ENCODE measurements at places on chromosomes 16 and 17. TPM values are rescaled to one million over a fixed set of nuclear protein-coding genes. Genes with fewer than 3 reads are reported as not detected.

Gene CCL4
- not detected for total RNA-seq

Gene PAQR4
- total RNA-seq, result 2.2 TPM

Gene GNAO1
- total RNA-seq, result 6.8 TPM

Gene ALOXE3
- not detected for total RNA-seq

Gene CHD9NB
- 1.2 TPM for total RNA-seq

- no peak for DNase-seq
These were observed 23.8 kb downstream of the HAPSTR1 start for GRCh38 chr16:9115277-9115676.

DNA sequence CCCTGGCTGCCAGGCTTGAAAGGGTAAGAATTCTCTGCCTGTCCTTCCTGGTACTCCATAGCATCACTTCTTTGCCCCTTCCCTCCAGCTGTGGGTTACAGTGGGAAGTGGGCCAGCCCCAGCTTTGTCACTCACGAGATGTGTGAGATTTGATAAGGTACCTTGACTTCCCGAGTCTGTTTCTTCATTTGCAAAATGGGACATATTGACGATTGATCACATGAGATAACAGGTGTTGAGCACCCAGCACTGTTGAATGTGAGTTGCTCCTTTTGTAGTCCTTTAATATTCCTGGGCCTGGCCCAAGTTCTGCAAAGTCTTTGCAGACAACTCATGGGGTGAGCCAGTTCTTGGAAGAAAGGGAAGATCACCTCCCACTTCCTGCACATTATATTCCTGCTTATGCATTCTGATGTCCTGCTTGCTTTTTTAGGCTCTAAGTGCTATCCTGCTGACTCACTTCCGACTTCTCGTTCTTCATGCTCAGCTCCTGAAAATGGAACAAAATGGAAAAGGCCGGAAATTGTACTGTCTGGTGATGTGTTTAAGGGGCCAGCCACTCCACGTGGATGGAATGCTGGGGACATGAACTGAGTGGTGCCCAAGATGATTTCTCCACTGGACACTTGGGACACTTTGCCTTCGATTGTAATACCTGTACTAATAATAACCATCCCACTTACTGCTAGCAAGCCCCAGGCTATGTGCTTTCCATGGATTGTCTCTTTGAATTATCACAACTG lies 8.3 kb upstream of the NLK start:
- no peak for DNase-seq

- DNase-seq, result no peak
These were observed 197.2 kb downstream of the CHD9NB start for GRCh38 chr16:52855463-52855862.

- DNase-seq, result no peak
These were observed 9.7 kb downstream of the RHBDL3 start for GRCh38 chr17:32275060-32276042.

DNA sequence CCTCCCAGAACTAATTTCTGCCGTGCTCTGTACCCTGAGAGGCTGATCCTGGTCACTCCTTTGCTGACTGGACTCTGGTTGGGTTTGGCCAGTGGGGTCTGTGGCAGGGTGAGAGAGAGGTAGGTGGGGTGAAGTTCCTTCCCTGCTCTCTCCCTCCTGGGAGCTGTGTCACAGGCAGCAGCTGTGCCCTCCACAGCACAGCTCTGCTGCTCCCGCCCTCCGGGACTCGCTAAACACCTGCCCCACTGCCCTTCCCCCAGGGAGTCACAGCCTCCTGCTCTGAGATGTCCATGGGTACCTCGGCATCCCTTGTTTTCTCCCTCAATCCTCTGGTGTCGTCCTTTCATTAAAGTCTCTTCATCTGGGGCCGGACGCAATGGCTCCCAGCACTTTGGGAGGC lies 66.4 kb downstream of the SRCIN1 start:
- DNase-seq, result no peak

DNA sequence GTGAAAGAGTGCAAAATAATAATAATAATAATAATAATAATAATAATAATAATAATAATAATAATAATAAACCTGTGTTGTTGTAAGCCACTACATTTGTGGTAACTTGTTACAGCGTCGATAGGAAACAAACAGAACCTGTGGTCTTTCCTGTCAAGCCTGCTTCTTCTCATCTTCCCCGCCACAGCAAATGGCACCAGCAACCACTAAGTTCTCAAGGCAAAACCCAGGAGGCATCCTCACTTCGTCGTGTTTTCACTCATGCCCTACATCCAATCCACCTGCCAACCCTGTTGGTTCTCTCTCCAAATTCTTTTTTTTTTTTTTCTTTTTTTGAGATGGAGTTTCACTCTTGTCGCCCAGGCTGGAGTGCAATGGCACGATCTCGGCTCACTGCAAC lies 34.2 kb downstream of the ITGAE start:
- DNase-seq, result no peak

DNA sequence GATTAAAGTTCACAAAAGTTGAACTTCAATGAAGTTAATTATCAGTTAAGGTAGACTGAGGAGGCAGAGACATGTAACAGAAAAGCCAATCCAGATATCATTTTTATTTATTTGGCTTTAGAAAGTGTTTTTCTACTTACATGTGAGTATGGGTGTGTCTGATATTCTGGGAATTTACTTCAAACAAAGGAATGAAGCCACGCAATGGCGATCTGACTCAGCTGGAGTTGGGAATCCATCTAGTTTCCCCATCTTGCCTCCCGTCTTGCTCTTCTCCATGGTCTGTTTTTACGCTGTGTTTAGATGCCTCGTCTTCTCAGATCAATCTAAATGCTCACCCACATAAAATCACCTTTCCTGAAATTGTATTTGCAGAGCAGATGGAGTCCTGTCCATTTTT lies 1.7 kb upstream of the KCNJ16 start:
- no peak for DNase-seq

DNA sequence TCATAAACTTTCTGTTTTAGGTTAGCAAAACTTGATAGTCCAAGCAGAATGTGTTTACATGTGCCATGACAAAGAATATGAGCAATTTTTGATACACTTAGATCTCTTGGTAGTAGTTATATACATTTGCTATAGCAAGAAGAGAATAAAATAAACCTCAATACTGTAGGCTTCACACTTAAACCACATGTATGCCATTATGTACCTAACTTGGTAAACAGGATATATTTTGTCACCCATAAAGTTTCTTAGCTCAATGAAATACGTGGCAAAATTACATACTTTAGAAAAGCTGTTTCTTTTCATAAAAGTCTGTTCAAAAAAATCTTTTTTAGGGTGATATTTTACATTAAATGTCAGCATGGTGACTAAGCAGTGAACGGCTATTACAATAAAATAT lies 184.7 kb downstream of the MYO1D start:
- DNase-seq, result no peak

GRCh38 chr16:75377729-75378386 lies 55.4 kb downstream of the CFDP1 start:
- DNase-seq, result no peak

- DNase-seq, result no peak
These were observed 77.8 kb downstream of the WWP2 start for GRCh38 chr16:69839798-69840409.

DNA sequence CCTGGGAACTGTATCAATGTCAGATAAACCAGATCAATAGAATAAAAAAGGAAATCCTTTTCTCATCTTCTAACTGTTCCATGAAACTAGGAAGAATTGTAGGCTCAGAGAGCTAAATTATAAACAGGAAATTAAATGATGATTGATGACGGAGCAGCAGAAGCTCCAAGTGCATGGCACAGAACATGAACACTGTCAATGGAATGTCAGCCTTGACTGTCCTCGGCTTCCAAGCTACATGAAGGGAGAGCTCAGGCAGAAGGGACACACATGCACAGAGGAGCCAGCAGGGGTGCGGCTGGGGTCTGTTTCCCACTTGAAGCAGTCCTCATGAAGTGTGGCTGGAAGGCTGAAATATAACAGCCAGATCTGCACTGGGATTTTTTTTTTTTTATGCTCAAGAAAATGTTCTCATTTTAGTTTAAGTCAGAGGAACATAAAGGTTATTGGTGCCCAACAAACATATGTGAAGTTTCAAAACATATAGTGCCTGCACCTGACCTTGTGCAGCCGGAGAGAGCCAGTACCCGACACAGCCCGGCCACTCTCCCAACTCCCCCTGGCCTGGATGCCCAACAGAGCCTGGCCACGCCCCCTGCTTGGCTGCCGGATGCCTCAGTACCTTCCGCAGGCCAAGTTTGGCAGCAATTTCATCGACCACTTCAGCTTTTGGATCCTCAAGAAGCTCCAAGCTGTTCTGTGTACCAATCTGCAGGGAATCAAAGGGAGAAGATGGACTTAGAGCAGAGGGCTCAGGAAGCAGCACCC lies 37.0 kb downstream of the NPLOC4 start:
- no peak for DNase-seq
